AG09309 (cell line): ENCODE measurements at places on chromosomes 6 and 20.

GRCh38 chr6:139423037-139423703 lies 48.7 kb upstream of the CITED2 start:
- no peak for DNase-seq

DNA sequence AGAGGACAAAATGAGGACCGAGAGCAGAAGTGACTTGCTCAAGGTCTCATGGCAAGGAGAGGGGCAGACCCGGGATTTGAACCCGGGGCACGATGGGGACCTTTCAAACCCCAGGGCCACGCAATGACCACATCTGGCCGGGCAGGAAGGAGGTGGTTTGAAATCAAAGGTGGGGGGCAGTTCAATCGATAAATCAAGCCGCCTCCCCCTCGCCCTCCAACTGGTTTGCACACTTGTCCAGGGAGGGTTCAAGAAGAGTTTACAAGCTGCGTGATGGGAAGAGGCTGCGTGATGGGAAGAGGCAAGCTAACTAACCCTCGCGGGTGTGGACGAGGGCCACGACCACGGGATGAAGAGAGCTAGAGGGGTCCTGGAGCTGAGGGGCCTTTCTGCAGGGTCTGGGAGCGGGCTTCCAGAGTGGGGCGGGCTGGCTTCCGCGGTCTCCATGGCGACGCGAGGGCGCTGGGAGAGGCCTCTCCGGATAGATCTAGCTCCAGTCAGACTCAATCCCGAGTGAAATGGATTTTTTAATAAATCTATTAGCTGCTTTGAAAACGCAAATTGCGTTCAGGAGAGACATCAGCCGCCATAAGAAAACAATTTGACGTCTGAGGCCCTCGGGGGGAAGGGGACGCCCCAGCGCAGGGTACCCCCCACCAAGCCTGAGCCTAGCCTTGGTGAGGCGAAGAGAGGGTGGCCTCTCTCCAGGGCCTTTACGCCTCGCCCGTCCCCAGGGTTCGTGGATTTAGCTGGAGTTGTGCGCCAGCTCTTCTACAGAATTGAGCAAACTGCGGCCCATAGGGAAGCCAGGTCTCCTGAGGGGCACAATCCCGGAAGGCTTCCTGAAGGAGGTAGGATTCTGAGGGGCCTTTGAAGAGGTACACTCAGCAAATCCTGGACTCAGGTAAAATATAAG lies 143.9 kb downstream of the GRM4 start:
- DNase-seq = no peak

- no peak for DNase-seq
Observed at GRCh38 chr6:130740308-130740707, 86.9 kb upstream of the SMLR1 start.

DNA sequence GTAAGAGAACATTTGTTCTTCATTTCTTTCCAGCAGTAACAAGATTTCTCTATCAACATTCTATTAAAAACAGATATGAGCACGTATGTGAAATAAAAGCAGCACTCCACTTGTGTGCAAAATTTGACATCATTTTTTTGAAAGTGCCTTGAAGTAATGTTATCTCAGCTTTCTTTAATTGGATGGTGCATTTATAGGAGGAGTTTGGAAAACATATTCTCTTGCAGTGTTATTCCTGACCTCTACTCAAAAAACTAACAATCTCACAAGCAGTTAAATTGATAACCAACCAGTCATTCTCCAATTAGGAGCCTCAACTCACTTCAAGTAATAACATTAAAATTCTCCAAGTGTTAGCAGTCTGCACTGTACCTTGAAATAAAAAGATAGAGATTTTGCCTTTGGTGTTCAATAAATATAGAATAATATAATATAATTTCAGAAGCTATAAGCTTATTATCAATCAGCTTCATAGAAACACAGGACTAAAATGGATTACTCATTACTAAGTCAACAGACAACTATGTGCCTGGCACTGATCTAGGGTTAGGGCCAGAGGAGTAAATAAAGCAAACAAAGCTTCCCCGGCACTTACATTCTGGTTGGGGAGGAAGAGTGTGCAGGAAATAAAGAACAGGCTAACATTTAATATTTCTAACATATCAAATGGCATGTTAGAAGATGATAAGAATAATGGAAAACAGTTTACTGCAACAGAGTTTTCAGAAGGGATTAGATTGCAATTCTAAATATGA lies 149.0 kb upstream of the SGK1 start:
- no peak for DNase-seq

- no peak for DNase-seq
Observed at GRCh38 chr6:44221291-44221960, 2.0 kb upstream of the SLC29A1 start.

DNA sequence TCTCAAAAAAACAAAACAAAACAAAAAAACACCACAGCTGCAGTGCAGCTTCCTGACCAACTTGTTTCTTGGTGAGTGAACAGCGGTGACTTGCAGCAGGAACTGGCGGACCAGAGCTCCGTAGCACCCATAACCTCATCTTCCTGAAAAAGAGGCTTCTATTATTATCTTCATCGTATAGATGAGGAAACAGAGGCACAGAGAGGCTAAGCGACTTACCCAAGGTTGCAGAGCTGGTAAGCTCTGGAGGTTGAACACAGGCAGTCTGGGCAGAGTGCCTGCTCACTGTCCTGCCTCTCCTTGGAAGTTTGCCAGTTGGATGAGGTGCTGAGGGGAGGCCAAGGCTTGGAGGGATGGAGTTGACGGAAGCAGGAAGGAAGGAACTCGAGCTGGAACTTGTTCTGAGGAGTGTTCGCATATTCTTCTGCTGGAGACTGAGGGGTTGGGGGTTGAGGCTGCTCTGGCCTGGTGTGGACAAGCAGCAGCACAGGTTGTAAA lies 47.9 kb upstream of the CCDC167 start:
- DNase-seq = no peak

GRCh38 chr20:19880256-19881079 lies 122.4 kb downstream of the RIN2 start:
- peak; percentile 72 for DNase-seq

DNA sequence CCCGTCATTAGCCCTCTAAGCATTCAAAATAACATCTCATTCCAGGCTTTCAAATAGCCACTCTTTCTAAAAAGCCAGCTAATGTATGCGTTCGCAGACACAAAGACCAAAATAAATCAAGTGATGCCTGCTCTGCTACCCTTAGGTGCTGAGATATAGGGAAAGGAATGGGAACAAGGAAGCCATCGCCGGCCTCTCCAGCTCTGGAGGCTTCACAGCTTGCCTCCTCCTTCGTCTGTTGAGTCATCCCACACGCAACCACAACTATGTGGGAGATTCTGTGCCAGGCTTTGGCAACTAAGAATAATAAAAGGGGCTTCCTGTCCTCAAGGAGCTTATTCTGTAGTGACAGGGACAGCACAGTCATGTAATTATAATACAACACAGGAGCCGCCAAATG lies 27.3 kb upstream of the SLC22A23 start:
- DNase-seq = no peak

- no peak for DNase-seq
Observed at GRCh38 chr6:2583459-2583858, 167.3 kb downstream of the MYLK4 start.

DNA sequence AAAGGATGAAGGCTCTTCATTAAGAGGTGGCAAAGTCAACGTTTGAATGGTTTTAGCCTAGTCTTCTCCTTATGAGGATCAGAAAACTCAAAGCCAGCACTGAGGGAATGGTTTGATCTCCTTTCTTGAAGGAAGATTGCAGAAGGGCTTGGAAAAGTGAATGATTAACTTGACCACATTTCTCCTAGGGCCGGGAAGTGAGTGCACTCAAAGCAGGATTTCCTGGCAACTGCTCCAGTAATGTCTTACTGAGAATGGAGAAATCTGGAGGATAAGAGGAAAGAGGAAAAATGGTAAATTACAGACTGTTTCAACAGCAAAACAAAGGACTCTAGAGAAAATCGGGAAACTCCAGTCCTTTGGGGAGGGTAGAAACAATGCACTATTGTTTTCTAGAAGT lies 189.0 kb upstream of the FOXA2 start:
- DNase-seq = no peak

DNA sequence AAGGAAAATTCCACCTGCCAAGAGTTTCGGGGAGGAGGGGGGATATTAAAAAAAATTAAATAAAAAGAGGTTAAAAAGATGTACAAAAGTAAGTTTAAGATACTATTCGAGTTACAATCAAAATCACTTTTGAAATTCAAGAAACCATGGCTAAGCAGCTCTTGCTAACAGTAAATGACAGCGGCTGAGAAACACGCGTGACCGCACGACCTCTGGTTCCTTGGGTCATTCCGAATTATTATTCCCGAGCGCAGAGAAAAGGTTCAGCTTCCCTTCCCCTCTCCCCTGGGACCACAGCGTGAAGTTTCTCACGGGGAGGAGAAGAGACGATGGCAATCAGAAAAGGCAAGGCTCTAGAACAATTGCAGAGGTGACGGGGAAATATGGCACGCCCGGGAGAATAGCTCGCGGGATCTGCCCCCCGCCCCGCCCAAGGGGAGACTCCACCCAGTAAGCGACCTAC lies 496 bp downstream of the TMEM242 start:
- DNase-seq = peak; percentile 31

DNA sequence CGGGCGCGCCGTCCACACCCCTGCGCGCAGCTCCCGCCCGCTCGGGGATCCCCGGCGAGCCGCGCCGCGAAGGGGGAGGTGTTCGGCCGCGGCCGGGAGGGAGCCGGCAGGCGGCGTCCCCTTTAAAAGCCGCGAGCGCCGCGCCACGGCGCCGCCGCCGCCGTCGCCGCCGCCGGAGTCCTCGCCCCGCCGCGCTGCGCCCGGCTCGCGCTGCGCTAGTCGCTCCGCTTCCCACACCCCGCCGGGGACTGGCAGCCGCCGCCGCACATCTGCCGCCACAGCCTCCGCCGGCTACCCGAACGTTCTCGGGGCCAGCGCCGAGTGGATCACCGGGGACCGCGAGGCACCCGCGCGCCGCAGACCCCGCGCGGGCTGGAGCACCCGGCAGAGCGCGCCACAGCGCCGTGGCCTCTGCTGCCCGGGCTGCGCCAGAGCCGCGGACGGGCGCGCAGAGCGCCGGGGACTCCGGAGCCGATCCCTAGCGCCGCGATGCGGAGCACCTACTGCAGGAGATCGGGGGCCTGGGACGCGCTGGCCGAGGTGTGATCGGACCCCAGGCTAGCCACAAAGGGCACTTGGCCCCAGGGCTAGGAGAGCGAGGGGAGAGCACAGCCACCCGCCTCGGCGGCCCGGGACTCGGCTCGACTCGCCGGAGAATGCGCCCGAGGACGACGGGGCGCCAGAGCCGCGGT lies at the start of gene BMP2:
TSS of gene BMP2 (plus strand) at position 151 of the 692 bp plus-strand sequence. CDS start 2,441 bp downstream, outside the sequence.
- DNase-seq = no peak

DNA sequence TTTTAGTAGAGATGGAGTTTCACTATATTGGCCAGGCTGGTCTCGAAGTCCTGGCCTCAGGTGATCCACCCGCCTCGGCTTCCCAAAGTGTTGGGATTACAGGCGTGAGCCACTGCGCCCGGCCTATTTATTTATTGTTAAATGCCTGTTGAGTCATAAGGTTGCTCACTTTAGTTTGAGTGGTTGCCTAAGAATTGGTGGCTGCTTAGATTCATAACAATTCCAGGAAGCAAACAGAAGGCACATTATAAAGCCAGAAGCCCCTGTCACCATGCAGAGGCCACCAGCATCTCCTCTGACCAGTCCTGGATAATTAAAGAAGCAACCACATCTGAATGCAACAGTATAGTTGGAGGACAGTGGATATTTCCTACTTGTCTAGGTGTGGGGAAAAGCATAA lies 24.0 kb upstream of the ARMH2 start:
- DNase-seq = no peak

- peak; percentile 59 for DNase-seq
Observed at GRCh38 chr6:73521351-73521985, 636 bp upstream of the EEF1A1 start.

GRCh38 chr6:42136508-42137193 lies 5.8 kb downstream of the C6orf132 start:
- no peak for DNase-seq

DNA sequence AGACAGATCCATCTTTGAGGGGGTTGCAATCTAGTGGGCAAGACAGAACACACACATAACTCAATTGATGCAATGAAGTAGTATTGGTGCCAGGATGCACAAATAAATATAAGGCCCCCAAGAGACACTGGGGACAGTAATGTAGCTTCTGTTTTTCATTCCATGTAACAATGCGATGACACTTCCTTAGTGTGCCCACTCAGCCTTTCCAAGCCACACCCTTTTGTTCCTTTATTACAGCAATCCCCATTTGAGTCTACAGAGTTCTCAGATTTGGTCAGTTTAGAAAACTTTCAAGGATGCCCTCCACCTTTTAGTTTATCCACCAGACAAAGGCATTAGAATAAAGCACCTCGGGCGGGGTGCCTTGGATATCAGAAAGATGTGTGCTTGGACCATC lies 15.5 kb downstream of the TGM3 start:
- no peak for DNase-seq

- DNase-seq = no peak
Observed at GRCh38 chr6:104860221-104860620, 502 bp upstream of the HACE1 start.

GRCh38 chr6:38350942-38351341 lies 288.8 kb downstream of the BTBD9 start:
- no peak for DNase-seq
